Left lung (tissue), 14 donors: ENCODE measurements at places on chromosomes 12 and 14. TPM values are rescaled to one million over a fixed set of nuclear protein-coding genes. Genes with fewer than 3 reads are reported as not detected.
A peak's percentile ranks its signal among the peaks of the same experiment; 100 is the strongest.

GRCh38 chr14:90060312-90060964 is 1.4 kb upstream of the KCNK13 start:
- H3K27ac ChIP-seq: no peak overlapping the region
- H3K4me1 ChIP-seq: peaks cover 17% of the 10 kb centered on the region
- peak; percentile 83 for DNase-seq
- peak overlapping the region; percentile 49 for H3K4me3 ChIP-seq
- H3K27me3 ChIP-seq: peaks cover 77% of the 10 kb centered on the region

- H3K27ac ChIP-seq: peak overlapping the region; percentile 10
- peaks cover 25% of the 10 kb centered on the region for H3K4me1 ChIP-seq
- no peak overlapping the region for H3K4me3 ChIP-seq
- no peak for DNase-seq
- H3K36me3 ChIP-seq: no peaks in the 10 kb centered on the region
These were observed 27.4 kb upstream of the STON2 start for GRCh38 chr14:81427348-81428058.

DNA sequence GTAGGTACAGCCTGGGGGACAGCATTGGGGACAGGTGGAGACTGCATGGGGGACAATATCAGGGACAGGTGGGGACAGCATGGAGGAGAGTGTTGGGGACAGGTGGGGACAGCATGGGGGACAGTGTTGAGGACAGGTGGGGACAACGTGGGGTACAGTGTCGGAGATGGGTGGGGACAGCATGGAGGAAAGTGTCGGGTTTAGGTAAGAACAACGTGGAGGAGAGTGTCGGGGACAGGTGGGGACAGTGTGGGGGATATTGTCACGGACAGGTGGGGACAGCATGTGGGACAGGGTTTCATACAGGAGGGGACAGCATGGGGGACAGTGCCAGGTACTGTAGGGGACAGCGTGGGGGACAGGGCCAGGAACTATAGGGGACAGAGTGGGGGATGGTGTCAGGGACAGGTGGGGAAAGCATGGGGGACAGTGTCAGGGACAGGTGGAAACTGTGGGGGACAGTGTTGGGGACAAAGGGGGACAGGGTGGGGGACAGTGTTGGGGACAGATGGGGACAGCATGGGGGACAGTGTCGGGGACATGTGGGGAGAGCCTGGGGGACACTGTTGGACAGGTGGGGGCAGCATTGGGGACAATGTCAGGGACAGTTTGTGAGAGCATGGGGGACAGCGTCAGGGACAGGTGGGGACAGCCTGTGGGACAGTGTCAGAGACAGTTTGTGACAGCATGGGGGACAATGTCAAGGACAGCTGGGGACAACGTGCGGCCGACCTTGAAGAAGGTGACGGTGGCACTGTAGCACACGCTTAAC is 213.1 kb downstream of the TMEM121 start:
- no peaks in the 10 kb centered on the region for H3K4me1 ChIP-seq
- no peaks in the 10 kb centered on the region for H3K27me3 ChIP-seq
- H3K4me3 ChIP-seq: no peak overlapping the region
- no peak overlapping the region for H3K27ac ChIP-seq

The SIX4 gene
- 7.9 TPM for polyA plus RNA-seq

The KRT79 gene
- polyA plus RNA-seq: not detected

The VTI1B gene
- 85.8 TPM for polyA plus RNA-seq

The GZMB gene
- 0.53 TPM for polyA plus RNA-seq
